ENCODE measurements at places on chromosomes 3 and 15.

DNA sequence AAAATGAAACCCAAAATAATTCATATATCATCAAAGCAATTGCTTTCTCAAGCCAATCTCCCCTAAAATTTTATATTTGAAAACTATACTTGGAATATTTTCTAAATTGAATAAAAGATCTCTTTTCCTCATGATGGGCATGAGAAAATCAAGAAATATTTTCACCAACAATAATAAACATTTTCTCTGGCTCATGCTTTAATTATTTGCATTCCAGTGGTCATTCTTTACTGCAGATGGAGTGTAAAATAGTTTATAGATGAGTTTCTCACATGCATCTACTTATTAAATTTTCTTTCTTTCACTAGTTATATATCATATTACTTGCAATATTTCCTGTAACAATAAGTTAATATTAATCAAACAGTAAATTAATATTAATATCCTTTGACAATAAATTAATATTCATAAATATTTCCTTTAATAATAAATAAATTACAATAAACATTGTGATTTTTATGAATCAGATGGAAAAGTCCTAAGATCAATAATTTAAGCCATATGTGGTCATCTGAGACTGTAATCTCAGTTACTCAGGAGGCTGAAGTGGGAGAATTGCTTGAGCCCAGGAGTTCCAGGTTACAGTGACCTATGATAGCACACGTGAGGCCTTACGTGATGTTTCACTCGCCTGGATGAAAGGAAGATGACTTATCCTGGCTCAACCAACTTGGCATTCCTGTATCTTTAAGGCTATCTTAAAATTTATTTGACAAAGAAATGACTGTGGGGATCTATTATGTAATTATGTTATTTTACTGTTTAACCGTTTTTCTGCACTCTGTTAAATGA, 958.8 kb downstream of the ZPLD1 start:
- DNase-seq, result no peak

DNA sequence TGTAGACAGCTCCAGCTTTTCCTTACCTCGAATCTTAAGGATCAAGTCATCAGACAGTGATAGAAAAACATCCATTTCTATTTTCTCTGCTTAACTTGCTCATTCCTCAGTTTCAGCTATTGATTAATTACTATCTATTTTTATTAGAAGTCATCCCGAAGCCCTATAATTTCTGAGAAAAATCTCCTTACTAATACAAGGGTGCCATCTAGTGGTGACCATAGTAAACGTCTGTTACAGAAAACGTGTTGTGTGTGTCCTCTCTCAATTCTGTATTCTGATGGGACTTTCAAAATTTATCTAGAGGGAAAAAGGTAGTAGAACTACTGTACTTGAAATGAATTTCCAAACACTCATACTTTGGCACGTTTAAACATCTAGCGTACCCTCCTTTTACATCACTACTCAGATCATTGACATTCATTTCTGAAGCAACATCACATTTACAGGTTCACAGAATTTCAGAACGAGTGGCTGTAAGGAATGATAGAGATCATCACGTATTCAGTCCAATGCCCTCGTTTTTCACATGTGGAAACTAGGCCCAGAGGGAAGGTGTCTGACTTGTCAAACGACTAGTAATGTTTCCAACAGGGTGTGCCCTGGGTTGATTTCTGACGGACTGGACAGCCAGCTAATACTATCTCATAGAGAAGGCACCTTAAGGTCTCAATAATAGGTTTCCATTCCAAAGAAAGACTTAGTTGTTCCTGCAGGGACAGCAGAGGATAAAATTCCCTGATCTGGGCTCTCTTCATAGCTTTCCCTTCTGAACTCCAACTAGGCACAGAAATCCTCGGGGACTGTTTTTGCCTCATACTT, 25.6 kb downstream of the HACD2 start:
- no peak for DNase-seq

DNA sequence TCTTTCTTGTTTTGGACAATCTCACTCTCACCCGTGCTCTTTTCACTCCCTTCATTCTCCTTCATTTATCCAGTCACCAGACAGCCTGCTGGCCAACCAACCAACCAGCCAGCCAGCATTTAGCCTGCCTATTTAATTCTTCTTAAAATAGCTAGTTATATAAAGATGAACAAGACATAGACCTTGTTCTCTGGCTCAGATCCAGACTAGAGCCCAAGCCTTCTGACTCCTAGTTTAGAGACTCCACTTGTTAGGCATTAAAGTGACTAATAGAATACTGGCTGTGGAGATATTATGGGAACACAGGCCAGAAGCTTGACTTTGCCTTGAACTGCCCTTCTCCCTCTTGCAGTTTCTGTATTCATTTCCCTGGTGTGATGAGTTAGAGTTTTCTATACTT, 215.3 kb upstream of the THRB start:
- DNase-seq, result no peak

- DNase-seq, result no peak
Measured at GRCh38 chr3:128310286-128311058, 156.2 kb downstream of the DNAJB8 start.

DNA sequence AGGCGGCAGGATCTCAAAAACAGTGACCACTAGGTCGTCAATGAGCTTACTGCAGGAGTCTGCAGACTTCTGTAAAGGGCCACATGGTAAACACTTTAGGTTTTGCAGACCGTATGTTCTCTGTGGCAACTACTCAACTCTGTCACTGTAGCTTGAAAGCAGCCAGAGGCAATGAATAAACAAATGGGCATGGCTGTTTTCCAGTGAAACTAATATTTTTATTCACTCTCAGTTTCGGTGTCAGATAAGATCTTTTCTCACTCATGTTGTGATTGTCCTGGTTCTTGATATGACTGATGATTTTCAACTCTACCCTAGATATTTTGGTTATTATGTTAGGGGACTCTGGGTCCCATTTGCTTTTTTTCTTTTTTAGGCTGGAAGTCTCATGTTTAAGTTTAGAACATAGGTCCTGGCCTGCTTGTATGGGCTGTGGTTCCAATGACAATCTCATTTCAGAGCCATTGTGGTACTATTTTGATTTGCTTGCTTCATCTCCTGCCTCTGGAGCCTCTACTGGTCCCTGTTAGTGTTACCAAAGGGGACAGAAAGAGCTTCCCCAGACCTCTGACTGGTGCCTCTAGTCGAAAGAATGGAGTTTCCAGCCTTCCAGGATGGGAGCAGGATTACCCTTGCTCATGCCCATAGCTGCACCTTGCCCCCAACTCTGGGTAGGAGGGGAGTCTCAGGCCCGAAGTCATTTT, 222.0 kb downstream of the STT3B start:
- DNase-seq, result no peak

GRCh38 chr3:160373655-160374054, 25.4 kb downstream of the IFT80 start:
- DNase-seq, result no peak

DNA sequence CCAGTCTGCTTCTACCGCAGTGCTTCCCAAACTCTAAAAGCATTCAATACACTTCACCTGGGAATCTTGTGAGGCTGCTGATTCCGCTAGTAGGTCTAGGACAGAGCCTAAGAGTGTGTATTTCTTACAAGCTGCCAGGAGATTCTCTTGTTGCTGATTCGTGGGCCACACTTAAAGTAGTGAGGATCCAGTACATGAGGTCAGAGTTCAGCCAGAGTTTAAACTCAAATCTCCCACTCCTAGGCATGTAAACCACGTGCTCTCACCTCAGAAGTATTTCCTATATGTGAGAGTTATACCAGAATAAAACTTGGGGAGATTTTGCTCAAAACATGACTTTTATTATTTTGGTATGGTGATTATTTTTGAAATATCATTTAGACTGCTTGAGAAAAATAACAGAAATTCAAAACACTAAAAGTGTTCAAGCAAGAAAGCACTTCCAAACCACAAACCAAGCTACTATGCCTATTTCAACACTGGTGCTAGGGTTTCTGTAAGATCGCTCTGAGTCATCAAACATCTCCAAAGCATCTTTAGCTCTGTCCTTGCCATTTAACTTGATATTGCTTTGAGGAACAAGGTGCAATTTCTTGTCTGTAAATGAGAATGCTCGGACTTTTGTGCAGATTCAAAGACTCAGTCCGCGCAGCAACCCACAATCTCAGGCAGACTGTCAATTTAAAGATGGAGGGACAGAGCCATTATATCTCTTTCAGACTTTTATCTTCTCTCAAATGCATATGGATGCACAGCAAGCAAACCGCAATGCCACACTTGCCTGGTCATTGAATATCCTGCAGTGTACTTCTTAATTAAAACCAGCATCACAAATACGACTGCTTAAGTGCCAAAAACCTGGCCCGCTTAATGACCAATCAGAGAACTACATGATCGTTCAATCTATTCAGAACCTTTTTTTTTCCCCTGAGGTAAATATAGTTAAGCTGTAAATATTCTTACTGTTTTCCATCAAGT, 59.8 kb downstream of the AGTR1 start:
- DNase-seq, result no peak

DNA sequence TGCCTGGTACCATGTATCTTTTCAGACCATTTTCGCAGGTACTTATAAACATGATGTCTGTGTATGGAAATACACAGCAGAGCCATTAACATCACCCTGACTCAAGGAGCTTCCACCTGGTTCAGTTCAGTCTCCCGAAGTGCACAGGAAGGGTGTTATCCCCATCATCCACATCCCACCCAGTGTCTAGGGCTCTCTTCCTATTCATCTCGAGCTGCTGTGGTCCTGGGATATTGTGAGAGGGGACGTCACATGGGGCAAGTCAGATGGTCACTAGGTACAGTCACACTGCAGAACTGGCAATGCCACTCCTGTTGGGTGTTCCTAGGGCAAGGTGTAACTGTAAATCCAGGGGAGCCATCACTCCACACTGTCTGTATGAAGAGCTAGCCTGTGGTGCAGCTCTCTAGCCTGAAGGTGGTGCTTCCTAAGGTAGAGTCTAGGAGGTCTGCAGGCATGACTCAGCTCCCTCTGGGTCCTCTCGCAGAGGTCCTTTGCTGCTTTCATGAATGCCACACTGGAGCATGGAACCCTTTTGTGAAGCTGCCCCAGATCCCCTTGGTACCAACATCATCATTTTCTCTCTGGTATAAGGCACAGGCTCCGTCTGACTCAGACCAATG, 13.9 kb downstream of the ISLR2 start:
- DNase-seq, result no peak

GRCh38 chr15:62887113-62887570, 155.4 kb upstream of the TPM1 start:
- no peak for DNase-seq

DNA sequence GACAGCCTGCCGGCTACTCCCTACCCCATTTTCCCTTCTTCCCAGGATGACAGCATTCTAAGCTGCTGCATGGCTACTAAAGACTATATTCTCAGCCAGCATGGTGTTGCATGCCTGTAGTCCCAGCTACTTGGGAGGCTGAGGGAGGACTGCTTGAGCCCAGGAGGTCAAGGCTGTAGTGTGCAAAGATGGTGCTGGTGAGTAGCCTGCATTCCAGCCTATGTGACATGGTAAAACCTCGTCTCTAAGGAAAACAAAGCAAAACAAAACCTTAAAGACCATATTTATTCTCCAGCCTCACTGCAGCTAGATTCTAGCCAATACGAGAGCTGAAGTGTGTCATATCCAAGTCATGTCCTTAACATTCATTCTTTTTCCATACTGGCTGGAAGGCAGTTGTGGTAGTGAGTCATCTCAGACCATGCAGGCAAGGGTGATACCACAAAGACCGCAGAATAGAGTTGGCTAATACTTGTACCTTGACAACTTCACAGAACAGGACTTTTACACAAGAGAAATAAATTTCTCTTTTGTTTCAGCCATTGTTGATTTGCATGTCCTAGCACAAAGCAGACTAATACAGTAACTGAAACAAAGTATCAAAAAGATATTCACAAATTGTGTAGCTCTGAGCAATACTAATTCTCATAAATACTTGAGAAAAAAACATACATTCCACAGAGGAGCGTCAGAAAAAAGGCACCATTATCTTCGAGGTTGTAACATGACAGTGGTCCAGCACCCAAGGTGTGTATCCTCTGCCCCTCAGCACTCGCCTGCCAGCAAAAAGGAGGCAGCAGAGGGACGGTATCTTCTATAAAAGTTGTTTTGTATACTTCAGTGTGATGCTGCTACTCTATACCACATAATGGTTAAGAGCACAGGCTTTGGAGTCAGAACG, 14.8 kb downstream of the PBRM1 start:
- no peak for DNase-seq

DNA sequence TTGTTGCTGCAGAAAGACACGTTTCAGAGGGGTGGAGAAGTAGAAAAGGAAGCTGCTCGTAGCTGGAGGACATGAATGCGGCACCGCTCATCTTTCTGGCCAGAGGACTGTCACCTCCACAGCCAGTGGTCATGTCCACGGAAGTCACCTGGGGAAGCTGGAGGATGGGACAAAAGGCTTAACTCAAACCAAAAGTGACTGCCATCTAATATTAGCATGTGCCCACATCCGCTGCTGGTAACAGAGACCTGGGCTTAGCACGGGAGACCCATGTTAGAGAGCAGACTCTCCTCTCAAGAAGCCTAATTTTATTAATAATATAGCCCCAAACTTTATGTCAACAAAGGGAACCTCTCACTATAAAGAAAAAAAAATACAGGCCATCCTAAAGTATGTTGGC, 5.9 kb downstream of the MEX3B start:
- DNase-seq, result no peak

GRCh38 chr15:29242456-29243242, 27.0 kb downstream of the NSMCE3 start:
- no peak for DNase-seq

DNA sequence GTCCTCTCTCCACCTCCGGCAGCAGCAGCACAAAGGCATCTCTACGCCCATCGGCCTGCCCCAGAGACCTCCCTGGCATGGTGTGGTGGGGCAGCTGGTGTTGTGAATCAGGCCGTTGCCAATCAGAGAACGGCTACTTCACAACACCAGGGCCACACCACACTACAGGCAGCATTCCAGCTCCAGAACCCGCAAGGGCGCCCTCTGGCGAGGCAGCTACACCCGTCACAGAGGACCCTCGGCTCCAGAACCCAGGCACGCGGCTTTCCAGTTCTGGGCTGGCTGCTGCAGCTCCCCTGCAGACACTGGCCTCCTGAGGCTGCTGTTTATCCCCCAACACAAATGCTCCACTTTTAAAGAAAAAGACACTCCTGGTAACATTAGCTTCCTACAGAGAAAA, 127.5 kb upstream of the TOPAZ1 start:
- DNase-seq, result peak; percentile 53
